ENCODE measurements at places on chromosomes 5 and 9. TPM values are rescaled to one million over a fixed set of nuclear protein-coding genes. Genes with fewer than 3 reads are reported as not detected.

ARHGEF39 gene
- total RNA-seq: 6.5 TPM

OBP2B gene
- not detected for total RNA-seq

KLF9 gene
- 17.2 TPM for total RNA-seq

C9 gene
- 0.44 TPM for total RNA-seq

- no peaks in the 10 kb centered on the region for H3K36me3 ChIP-seq
- H3K27me3 ChIP-seq: peaks cover 3% of the 10 kb centered on the region
- no peak for DNase-seq
- H3K4me1 ChIP-seq: no peaks in the 10 kb centered on the region
- H3K4me3 ChIP-seq: no peak overlapping the region
These were observed 384.6 kb upstream of the KLF4 start for GRCh38 chr9:107874137-107874536.

PCDHGA9 gene
- 3.9 TPM for total RNA-seq

DNA sequence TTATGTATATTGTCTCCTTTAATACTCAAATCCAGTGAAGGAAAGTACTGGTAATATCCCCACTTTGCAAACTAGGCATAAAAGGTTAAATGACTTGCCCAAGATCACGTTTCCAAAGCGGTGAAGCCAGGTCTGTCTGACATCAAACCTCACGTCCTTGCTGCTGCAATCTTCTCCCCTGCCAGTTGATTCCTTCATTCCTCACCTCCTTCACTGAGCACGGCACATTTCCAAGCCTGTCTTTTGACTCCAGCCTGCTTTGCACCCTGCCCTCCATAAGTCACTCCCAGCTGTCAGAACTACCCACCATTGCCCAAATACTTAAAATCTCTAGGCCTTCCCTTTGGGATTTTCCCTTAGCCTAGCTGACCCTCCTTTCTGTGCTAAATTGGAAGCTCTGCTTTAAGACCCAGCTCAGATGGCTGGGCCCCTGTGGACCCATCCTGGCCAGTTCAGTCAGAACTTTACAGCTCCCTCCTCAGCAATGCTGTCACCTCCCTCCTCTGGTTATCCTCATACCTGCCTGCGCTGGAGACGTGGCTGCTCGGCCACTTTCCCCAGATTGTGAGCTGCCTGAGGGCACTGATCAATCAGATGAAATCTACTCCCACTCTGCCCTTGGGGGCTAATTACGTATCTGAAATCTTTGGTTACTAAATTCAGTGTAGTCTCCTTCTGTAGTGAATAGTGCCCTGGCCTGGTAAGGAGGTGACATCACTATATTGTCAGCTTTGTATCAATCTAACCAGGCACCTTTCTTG, 51.2 kb downstream of the SLC36A1 start:
- no peak overlapping the region for H3K4me3 ChIP-seq
- H3K27ac ChIP-seq: no peak overlapping the region
- H3K36me3 ChIP-seq: no peaks in the 10 kb centered on the region

DNA sequence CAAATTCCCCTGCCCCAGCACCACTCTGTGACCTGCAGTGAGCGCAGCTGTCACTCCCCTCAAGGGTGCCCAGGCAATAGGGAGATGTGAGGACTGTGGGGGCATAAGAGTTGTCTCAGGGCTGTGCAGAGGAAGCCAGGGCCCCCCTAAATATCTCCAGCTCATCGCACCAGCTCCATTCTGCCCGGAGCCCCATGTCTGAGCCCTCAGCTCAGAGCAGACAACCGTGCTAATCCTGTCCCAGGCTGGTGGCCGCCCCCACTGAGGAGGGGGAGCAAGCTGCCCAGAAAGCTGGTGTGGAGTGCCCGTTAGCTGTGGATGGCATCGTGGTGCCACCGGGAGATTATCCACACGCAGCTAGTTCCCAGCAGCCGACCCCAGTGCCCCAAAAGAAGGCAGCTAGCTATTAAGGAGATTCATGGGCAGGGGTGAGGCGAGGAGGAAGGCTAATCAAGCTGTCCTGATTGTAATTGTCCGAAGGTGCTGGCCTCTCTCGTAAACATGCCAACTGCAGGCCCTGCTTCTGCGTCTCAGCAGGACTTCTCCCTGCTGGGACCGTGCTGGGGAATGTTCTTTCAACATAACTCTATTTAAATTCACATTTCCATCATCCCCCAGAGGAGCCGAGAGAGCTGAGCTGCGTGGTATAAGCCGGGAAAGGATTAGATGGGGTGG, 17.0 kb upstream of the FIBCD1 start:
- H3K36me3 ChIP-seq: no peaks in the 10 kb centered on the region
- H3K4me1 ChIP-seq: no peaks in the 10 kb centered on the region
- no peak overlapping the region for H3K27ac ChIP-seq

PLEKHG4B gene
- total RNA-seq: not detected

GRCh38 chr9:131613921-131614320, 68.6 kb downstream of the PRRT1B start:
- peaks cover 24% of the 10 kb centered on the region for H3K36me3 ChIP-seq
- no peaks in the 10 kb centered on the region for H3K27me3 ChIP-seq
- no peak overlapping the region for H3K27ac ChIP-seq
- no peak overlapping the region for H3K4me3 ChIP-seq
- DNase-seq: no peak

NRARP gene
- 50.0 TPM for total RNA-seq

- H3K27ac ChIP-seq: no peak overlapping the region
- no peak overlapping the region for H3K4me3 ChIP-seq
- DNase-seq: no peak
- no peaks in the 10 kb centered on the region for H3K4me1 ChIP-seq
- H3K27me3 ChIP-seq: no peaks in the 10 kb centered on the region
These were observed 152.9 kb upstream of the IRX2 start for GRCh38 chr5:2904399-2904798.

F2RL1 gene
- 21.9 TPM for total RNA-seq

ZMAT2 gene
- total RNA-seq: 49.4 TPM

- DNase-seq: no peak
- H3K36me3 ChIP-seq: no peaks in the 10 kb centered on the region
- H3K4me1 ChIP-seq: no peaks in the 10 kb centered on the region
- H3K27ac ChIP-seq: no peak overlapping the region
- H3K27me3 ChIP-seq: no peaks in the 10 kb centered on the region
These were observed 240.4 kb downstream of the IRX2 start for GRCh38 chr5:2511126-2511525.

DNA sequence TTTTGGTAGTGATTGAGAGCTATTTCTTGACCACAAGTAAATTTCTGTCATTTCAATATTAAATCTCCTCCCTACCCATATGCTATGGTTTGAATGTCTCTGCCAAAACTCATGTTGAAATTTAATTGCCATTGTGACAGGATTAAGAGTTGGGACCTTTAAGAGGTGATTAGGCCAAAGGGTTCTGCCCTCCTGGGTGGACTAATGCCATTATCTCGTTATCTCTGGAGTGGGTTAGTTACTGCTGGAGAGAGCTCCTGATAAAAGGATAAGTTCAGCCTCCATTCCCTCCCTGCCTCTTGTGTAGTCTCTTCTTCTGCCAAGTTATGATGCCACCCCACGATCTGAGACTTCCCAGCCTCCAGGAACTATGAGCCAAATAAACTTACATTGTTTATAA, 3.6 kb upstream of the DRD1 start:
- H3K27ac ChIP-seq: no peak overlapping the region
- no peak for DNase-seq
- H3K36me3 ChIP-seq: no peaks in the 10 kb centered on the region
- H3K27me3 ChIP-seq: peaks cover 8% of the 10 kb centered on the region
- no peak overlapping the region for H3K4me3 ChIP-seq

GRCh38 chr9:87587356-87587745, 89.7 kb downstream of the DAPK1 start:
- no peak overlapping the region for H3K4me3 ChIP-seq
- H3K27me3 ChIP-seq: no peaks in the 10 kb centered on the region
- no peaks in the 10 kb centered on the region for H3K4me1 ChIP-seq

BAAT gene
- not detected for total RNA-seq

- no peak for DNase-seq
- H3K4me1 ChIP-seq: no peaks in the 10 kb centered on the region
- H3K36me3 ChIP-seq: no peaks in the 10 kb centered on the region
- no peaks in the 10 kb centered on the region for H3K27me3 ChIP-seq
These were observed 47.7 kb upstream of the TTC39B start for GRCh38 chr9:15354713-15355112.

GRCh38 chr5:68714810-68715209, 379.0 kb upstream of the SLC30A5 start:
- no peak overlapping the region for H3K27ac ChIP-seq
- H3K4me3 ChIP-seq: no peak overlapping the region
- H3K36me3 ChIP-seq: no peaks in the 10 kb centered on the region
- no peaks in the 10 kb centered on the region for H3K27me3 ChIP-seq

SAXO1 gene
- total RNA-seq: not detected

PCDHA4 gene
- total RNA-seq: 0.14 TPM

FOXD4L6 gene
- total RNA-seq: not detected

DNA sequence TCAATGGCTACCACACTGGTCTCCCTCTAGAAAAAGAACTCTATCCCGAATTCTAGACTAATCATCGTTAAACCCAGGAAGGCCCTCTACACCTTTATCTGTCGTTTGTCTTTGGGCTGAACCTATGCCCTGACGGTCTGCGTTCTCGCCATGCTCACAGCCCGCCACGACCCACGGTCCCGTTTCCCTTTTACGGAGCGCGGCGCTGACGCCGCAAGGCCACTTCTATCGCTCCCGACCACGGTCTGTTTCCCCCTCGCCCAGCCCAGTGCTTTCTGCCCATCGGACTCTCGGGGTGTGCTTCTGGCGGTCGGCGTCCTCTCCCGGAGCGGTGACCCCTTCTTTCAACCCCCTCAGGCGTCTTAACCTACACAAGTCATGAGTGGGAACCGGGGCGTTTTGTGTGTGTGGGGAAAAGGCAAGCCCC, 974 bp downstream of the C9orf40 start:
- peaks cover 4% of the 10 kb centered on the region for H3K4me1 ChIP-seq
- DNase-seq: peak; percentile 52
- no peaks in the 10 kb centered on the region for H3K36me3 ChIP-seq
- H3K27me3 ChIP-seq: no peaks in the 10 kb centered on the region

PDE4D gene
- 41.1 TPM for total RNA-seq

DNA sequence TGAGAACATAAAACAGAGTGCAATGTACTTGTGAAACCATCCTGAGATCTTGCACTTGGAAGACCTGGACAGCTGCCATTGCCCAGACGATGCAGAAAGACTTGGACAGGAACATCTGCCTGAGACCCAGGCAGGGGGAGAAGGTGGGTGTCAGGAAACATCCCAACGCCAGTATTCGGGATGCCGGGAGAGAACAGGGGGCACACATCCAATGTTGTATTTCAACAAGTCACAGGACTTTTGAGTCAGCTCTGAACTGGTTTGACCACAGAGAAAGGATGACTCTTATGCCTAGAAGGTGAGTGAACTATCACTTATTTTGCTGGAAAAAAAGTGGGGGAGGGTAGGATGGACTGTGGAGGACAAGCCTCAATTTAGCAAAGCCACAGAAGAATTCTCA, 124.6 kb downstream of the ROR2 start:
- H3K4me1 ChIP-seq: no peaks in the 10 kb centered on the region
- no peak overlapping the region for H3K4me3 ChIP-seq
- no peak for DNase-seq
- no peak overlapping the region for H3K27ac ChIP-seq

- H3K27me3 ChIP-seq: peaks cover 38% of the 10 kb centered on the region
- no peak for DNase-seq
- no peaks in the 10 kb centered on the region for H3K4me1 ChIP-seq
- no peak overlapping the region for H3K27ac ChIP-seq
These were observed 705 bp upstream of the SLC6A3 start for GRCh38 chr5:1445689-1446601.

DNA sequence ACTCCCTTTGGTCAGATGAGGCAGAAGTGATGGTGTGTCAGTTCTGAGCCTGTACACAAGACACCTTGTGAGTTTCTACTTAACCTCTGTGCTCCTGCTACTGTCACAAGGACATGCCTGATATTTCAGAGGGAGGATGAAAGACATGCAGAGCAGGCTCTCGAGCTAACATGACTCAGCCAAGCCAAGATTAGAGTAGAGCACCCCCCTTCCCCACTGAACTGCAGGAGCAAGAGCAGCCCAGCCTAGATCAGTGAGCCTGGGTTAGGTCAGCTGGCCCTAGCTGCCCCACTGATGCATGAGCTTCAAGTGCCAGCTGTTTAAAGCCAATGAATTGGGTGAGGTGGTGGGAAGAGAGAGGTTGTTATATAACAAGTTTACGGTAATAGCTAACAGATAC, 36.7 kb downstream of the BRINP1 start:
- no peak for DNase-seq
- H3K27me3 ChIP-seq: no peaks in the 10 kb centered on the region
- no peak overlapping the region for H3K4me3 ChIP-seq
- H3K36me3 ChIP-seq: no peaks in the 10 kb centered on the region

- H3K4me3 ChIP-seq: no peak overlapping the region
- no peaks in the 10 kb centered on the region for H3K27me3 ChIP-seq
- no peak for DNase-seq
- H3K4me1 ChIP-seq: no peaks in the 10 kb centered on the region
These were observed 272.7 kb downstream of the TRIM32 start for GRCh38 chr9:116959809-116960208.

DNA sequence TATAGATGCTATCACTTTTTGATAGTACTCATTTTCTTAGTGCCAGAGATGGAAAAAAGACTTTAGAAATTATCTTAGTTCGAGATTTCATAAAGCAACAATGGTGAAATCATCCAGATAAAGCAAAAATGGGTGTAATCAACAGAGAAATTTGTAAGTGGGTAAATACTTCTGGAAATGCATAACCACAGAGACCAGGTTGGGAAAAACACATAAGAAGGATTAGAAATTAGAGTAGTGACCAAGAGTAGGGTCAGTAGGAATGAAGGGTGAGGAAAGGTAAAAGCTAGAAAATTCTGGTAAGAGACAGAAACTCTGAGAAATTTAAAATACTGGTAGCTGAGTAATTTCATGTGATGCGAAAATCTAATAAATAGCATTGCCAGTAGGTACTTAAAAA, 11.2 kb downstream of the EDIL3 start:
- H3K36me3 ChIP-seq: no peaks in the 10 kb centered on the region
- H3K4me3 ChIP-seq: no peak overlapping the region
- no peaks in the 10 kb centered on the region for H3K27me3 ChIP-seq
- no peak for DNase-seq

RASEF gene
- 0.05 TPM for total RNA-seq

GRCh38 chr5:148336704-148337435, 1.5 kb downstream of the SPINK9 start:
- H3K36me3 ChIP-seq: no peaks in the 10 kb centered on the region
- H3K27me3 ChIP-seq: no peaks in the 10 kb centered on the region
- H3K4me1 ChIP-seq: no peaks in the 10 kb centered on the region
- no peak overlapping the region for H3K4me3 ChIP-seq
- no peak overlapping the region for H3K27ac ChIP-seq

- no peaks in the 10 kb centered on the region for H3K27me3 ChIP-seq
- no peaks in the 10 kb centered on the region for H3K36me3 ChIP-seq
- no peak overlapping the region for H3K4me3 ChIP-seq
- DNase-seq: no peak
These were observed 630.0 kb downstream of the TAF11L14 start for GRCh38 chr5:18264126-18264882.

GRCh38 chr9:35711501-35712428, 20.2 kb downstream of the TLN1 start:
- no peak for DNase-seq
- H3K27me3 ChIP-seq: no peaks in the 10 kb centered on the region
- peaks cover 74% of the 10 kb centered on the region for H3K36me3 ChIP-seq

- H3K27ac ChIP-seq: no peak overlapping the region
- no peak overlapping the region for H3K4me3 ChIP-seq
- no peaks in the 10 kb centered on the region for H3K27me3 ChIP-seq
- H3K36me3 ChIP-seq: no peaks in the 10 kb centered on the region
- H3K4me1 ChIP-seq: no peaks in the 10 kb centered on the region
- no peak for DNase-seq
These were observed 258.9 kb downstream of the NTRK2 start for GRCh38 chr9:84928419-84928818.

CCDC192 gene
- total RNA-seq: not detected
